ENCODE measurements at places on chromosomes 1 and 21.
A peak's percentile ranks its signal among the peaks of the same experiment; 100 is the strongest.

DNA sequence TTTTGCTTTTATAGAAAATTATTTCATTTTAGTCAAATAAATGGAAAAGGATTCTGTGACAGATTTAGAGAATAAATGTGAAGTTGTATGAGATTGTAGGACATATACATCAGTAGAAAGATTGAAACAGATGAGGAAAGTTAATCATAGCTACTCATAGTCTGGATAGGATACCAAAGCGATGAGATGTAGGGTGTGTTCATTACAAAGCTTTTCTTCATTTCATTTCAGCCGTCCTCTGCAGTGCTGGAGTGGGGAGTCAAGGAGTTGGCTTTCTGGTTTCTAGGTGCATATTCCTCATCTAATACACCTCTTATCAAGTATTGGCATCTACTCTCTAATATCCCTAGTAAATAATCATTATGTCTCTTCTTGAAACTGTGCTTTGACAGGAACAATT, 149.5 kb upstream of the NEGR1 start:
- no peak for DNase-seq

- DNase-seq, result no peak
These were observed 46.0 kb downstream of the EXO1 start for GRCh38 chr1:241894016-241894415.

GRCh38 chr1:119783354-119784185, 14.9 kb upstream of the HMGCS2 start:
- no peak for DNase-seq

DNA sequence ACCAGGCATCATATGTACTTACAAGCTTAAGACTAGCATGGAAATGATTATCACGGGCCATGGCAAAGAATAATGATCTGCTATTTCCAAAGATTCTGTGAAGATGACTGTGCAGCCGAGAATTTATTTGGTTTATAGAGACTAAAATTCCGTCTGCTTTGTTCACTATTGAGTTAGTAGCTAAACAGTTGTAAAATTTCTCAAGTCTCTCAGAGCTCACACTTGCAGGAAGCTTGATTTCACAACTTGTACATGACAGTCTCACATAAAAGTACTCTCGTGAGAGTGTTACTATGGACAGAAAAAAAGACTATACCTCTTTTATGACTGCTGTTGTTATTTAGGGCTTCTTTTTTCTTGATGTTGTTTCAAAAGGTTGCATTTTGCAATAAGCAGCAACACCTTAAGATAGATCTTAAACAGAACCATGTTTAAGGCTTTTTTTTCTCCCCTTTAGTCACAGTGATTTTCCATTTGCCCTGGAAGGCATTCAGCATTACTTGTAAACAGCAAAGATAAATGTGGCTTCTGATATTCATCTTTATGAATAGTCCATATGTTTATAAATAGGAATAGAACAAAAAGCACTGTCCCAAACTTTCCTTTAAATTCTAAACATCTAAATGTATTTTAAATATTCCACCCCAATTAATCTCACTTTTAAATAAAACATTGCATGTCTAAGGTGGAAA, 24.8 kb downstream of the ST6GALNAC5 start:
- DNase-seq, result no peak

DNA sequence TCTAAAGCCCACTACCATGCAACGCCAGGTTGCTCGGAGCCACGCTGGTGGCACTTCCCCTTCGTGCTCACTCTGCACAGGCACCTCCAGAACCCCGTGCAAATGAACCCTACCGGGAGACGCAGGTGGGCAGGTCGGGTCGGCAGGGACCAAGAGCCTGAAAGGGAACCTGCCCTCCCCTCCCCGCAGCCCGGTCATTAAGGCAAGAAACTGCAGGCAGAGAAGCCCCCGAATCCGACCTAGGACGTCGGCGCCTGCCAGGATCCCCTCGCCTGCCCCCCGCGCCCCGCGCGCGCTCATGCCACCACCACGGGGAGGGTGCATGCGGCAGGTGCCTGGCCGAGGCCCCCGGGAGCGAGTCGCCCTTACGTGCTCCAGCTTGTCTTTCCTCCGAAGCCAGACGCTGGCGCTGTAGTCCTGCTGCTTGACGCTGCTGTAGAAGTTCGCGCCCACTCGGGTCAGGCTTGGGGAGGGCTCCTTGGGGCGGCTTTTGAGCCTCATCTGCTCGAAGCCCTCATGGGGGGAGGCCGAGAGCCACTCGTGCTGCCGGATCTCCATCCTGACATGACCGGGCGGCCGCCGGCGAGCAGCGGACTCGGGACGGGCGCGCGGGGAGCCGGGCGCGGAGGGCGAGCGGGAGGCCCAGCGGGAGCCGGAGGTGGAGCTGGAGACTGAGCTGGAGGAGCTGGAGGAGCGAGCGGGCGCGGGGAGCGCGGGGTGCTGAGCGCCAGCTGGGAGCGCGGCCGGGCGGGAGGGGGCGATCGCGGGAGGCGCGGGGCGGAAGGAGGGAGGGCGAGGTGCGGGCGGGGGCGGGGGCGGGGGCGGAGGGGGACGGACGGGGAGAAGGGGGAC, 552 bp downstream of the PLD5 start:
- peak; percentile 17 for DNase-seq

GRCh38 chr1:20284046-20284445, 6.6 kb upstream of the VWA5B1 start:
- DNase-seq, result no peak

DNA sequence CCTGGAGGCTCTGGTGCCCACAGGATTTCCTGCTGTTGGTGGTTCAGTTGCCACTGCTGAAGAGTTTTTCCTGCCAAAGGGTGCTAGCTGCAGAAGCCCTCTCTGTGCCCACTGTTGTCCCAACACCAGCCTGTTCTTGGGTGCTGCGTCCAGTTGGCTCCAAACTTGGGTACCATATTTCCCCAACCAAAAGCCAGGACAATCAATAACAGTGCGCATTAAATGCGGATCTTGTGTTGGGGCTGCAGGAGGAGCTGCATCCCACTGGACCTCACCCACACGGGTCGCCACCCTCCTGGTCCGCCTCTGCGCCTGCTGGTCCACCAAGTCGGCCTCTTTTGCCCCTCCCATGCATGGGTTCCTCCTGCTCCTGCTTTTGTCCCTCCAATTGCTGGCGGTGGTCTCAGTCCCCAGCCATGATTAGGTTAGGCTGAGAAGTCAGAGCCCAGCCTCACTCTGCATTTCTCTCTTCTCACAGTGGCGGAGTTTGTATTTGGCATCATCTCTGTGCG, 9.8 kb downstream of the ABCG1 start:
- no peak for DNase-seq

GRCh38 chr21:34612557-34612956, 2.4 kb downstream of the RCAN1 start:
- no peak for DNase-seq

GRCh38 chr1:220796530-220796929, 9.8 kb downstream of the MTARC1 start:
- DNase-seq, result no peak

DNA sequence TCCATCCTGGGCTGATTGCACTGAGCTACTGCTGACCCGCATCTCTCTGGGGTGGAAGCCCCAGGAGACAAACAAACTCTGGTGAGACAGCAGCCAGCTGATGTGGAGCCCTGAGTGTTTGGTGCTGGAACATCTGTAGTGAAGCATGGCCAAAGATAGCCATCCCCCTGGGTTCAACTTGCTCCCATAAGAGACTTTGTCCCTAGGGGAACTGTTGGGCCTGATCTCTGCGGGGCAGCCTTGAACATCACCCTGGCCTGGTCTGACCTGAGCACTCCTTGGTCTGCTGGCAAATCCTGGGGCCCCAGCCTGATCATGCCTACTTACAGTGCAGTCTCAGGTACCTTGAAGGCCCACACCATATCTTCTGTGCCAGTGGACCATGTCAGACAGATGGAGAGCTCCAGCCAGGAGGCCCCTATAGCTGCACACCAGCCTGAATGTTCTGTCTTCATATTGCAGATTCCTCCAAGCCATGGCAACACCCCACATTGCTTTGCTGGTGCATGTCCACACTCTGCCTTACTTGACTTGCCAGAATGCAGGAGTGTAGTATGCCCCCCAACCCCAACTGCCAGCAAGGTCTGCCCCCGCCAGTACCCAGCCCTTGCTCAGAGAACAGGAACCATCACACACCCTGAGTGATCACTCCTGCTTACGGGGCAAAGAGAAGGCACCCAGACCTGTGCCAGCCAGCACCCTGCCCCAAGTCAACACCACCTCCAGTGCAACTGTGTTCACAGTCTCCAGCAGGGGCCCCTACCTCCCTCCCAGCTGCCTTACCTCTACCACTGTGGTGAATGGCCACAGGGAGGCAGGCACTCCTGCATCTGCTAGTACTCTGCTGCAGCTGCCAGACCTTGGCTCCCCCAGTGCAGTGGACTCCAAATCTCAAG, 690.5 kb upstream of the NR5A2 start:
- peak; percentile 6 for DNase-seq

DNA sequence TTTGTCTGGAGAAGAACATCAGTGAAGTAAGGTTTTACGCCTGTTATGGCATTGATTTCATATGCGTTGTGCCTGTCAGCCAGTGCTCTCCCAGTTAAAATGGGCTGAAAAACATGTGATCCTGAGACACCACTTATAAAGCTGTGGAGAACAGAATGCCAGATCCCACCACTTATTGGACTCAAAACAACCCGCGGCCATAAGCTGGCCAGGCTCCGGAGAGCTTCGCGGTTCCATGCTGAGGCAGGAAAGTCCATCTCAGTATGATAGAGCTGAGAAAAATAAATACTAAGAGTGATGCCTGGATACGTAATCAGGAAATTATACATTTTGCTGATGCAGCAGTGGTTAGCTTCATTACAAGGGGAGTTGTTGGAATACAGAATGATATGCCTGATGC, 5.1 kb downstream of the APOBEC4 start:
- no peak for DNase-seq

- DNase-seq, result no peak
These were observed 19.1 kb downstream of the SRSF4 start for GRCh38 chr1:29162476-29163138.

DNA sequence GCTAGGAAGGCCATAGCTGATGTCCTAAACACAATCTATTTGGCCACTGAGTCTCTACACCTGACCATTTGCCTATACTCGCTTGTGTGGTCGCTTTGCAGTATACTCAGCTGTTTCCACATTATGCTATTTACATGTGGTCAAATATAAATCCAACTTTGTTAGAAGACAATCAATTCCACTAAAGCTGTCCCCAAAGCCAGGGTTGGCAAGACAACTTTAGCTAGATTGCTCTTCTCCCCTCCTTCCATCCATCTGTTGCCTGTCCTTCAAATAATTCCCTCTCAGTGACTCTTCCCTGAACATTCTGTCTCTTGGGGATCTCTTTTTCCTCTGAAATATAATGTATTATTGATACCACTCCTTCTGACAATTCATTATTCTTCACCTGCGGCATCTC, 30.1 kb downstream of the AVPR1B start:
- DNase-seq, result no peak

- DNase-seq, result no peak
These were observed 3.4 kb downstream of the KDM4A start for GRCh38 chr1:43653339-43653738.

GRCh38 chr1:1768249-1768992, 9.8 kb downstream of the NADK start:
- DNase-seq, result no peak

DNA sequence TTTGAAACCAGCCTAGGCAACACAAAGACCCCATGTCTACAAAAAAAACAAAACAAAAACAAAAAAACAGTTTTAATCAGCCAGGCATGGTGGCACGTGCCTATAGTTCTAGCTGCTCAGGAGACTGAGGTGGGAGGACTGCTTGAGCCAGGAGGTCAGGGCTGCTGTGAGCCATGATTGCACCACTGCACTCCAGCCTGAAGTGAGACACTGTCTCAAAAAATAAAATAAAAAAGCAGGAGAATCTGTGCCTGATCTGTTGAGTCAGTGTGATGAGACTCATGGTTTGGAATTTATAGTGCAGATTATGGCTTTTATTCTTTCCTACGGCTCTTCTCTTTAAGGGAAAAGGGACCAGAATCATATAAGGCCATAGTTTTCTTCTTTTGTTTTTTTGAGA, 16.5 kb downstream of the TRIT1 start:
- DNase-seq, result no peak

- no peak for DNase-seq
These were observed 26.3 kb upstream of the RGS18 start for GRCh38 chr1:192131914-192132313.

DNA sequence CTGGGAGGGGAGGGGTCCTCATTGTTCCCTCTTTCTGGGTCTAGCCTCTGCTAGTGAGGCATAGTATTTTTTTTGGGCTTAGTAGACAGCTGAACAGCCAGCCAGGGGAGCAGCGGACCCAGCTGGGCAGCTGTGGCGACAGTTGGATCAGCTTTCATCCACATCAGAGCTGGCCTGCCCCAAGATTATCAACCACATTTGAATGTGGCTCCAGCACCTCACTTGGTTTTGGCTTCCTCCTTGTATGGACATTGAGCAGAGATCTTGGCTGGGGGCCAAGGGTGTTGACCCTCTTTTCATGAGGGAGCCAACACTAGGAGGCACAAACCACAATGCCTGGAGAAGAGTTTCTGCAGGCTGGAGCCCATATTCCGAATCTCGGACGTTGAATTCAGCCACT, 25.0 kb downstream of the WNT4 start:
- DNase-seq, result no peak

- DNase-seq, result no peak
These were observed 475.1 kb upstream of the VAMP3 start for GRCh38 chr1:7295946-7296345.

DNA sequence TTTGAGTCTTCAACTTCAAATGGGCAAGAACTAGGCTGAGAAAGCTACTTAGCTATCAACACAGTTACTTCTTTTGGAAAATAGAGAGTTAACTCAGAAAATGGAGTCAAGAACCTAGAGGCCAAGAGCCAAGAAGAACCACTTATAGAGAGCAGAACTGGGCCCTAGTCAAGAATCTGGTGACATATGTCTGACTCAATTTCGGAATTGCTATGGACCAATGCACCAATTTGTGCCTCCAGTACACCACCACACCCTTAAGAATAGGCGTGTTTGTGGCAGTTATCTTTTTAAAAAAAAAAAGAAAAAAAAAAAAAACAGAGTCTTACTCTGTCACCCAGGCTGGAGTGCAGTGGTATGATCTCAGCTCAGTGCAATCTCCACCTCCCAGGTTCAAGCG, 7.8 kb downstream of the S100A2 start:
- no peak for DNase-seq

DNA sequence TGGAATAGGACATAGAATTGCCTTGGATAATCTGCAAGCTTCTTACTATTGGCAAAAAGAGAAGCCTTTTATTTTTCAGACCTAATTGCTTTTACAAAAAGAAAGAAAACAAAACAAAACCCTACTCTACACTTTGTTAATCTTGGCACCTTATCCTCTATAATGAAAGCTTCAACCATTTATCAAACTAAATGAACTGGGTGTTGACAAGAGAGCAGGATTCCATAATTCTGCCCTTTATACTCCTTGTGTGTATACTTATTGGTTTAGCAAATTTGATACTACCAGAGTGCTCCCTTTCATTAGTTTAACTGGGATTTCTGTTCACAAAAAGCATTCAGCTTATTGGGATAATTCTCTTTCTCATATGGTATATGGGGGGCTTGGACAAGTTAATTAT, 3.0 kb upstream of the TMCC2 start:
- DNase-seq, result no peak

DNA sequence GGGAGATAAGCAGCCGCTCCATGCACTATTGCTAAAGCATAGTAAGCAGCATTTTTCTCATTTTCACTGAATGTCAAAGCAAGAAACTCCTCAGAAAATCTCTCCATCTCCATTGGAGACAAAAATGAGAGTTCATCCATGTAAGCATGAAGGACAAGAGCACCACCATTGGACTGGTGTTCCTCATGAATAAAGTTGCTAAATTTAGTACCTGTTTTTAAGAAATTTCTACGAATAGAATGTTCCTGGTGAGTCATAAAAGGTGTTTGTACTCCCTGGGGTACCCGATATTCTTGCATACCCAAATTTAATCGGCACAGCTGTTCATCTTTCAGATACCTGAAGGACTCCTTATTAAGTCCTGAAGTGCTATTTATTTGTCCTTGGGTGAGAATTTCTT, 14.8 kb downstream of the RSBN1 start:
- no peak for DNase-seq

Measured in activated CD4-positive, alpha-beta T cell treated with anti-CD3 and anti-CD28 coated beads for 48 hours (primary cell).